Osteocyte (in vitro differentiated cells): ENCODE measurements at places on chromosomes 7 and 10. TPM values are rescaled to one million over a fixed set of nuclear protein-coding genes. Genes with fewer than 3 reads are reported as not detected.

The ATRNL1 gene
- 20.2 and 23.6 TPM in 2 replicates for total RNA-seq

The CD36 gene
- total RNA-seq: 0.08 and 0.86 TPM in 2 replicates

The NANOS1 gene
- total RNA-seq: 9.1 and 9.6 TPM in 2 replicates

The LIPJ gene
- not detected in 2 replicates for total RNA-seq

The VWC2 gene
- not detected in 2 replicates for total RNA-seq

The LRMDA gene
- 0.19 and 1.3 TPM in 2 replicates for total RNA-seq

The SORCS3 gene
- not detected in 2 replicates for total RNA-seq

The KIAA1549 gene
- 12.2 and 12.8 TPM in 2 replicates for total RNA-seq

The TMEM225B gene
- total RNA-seq: 1.1 and 1.6 TPM in 2 replicates

The NRCAM gene
- total RNA-seq: 78.3 and 81.8 TPM in 2 replicates

The TMEM273 gene
- total RNA-seq: not detected in 2 replicates

The GATA3 gene
- total RNA-seq: not detected in 2 replicates

The AFAP1L2 gene
- 4.0 and 5.7 TPM in 2 replicates for total RNA-seq

The GHRHR gene
- total RNA-seq: not detected in 2 replicates

The STEAP4 gene
- total RNA-seq: 0.11 and 0.21 TPM in 2 replicates

The SKIDA1 gene
- 4.3 and 4.9 TPM in 2 replicates for total RNA-seq

The SORBS1 gene
- total RNA-seq: 1.7 TPM in 2 replicates

The FAM131B gene
- total RNA-seq: 17.0 and 18.4 TPM in 2 replicates

The NEUROD6 gene
- not detected in 2 replicates for total RNA-seq

The SFTPA1 gene
- total RNA-seq: not detected in 2 replicates
